ENCODE measurements at places on chromosomes 5 and 9.

DNA sequence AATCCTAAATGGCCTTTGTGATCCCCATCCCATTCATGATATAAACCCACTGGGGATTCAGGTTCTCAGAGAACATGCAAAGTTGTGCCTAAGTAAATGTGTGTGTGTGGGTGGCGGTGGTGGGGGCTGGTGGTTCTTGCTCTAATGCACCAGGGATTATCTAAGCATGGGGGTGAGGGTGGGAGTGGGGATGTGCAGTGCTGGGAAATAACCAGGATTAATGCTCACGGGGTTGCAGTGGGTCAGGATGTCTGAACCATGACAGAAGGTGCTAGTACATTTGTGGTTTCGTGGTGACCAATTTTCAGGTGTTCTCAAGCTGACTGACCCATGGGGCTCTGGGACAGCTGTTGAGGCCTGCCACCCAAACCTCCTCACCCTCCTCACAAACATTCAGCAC, 101.0 kb downstream of the ZNF608 start:
- no peak for DNase-seq

DNA sequence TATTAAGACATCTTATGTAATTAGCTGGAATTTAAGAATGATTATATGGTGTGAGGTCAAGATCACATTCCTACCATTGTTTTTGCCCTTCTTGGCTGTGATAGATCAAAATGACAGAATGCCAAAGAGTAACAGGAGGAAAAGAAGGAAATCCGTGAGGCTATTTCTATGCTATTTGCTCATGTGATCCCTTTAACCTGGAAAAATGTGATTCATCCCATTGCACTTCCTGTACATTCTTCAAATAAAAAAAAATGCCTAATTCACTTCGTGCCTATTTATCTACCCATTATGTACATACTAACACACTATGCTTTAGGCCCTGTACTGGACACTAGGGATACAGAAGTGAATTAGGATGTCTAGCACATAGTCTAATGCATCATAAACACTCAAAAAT, 154.1 kb upstream of the PAPPA start:
- DNase-seq, result no peak

GRCh38 chr5:180348336-180348735, 4.8 kb downstream of the GFPT2 start:
- DNase-seq, result no peak

GRCh38 chr9:81132318-81132717, 557.0 kb downstream of the TLE1 start:
- no peak for DNase-seq

- no peak for DNase-seq
Observed at GRCh38 chr5:142613271-142613671, 72.6 kb downstream of the FGF1 start.

- DNase-seq, result no peak
Observed at GRCh38 chr5:76547891-76548524, 75.2 kb downstream of the F2RL2 start.

- DNase-seq, result no peak
Observed at GRCh38 chr9:130890870-130891687, 5.5 kb downstream of the QRFP start.

DNA sequence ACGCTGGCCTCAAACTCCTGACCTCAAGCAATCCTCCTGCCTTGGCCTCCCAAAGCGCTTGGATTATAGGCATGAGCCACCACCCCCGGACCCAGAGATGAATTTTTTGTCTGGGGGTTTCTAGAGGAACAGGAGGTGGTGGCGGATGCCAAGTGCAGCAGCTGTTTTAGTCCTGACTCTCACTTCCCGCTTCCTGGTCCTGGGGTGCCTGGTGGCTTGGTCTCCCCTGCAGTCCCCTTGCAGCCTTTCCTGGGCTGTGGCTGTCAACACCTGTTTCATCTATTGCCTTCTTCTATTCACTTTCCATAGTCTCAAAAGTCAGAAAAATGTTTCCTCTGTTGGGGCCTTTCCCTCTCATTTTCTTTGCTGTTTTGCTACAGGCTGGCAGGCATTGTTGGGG, 6.5 kb upstream of the NHP2 start:
- DNase-seq, result no peak

GRCh38 chr9:87212605-87213021, 265.3 kb upstream of the GAS1 start:
- DNase-seq, result no peak

DNA sequence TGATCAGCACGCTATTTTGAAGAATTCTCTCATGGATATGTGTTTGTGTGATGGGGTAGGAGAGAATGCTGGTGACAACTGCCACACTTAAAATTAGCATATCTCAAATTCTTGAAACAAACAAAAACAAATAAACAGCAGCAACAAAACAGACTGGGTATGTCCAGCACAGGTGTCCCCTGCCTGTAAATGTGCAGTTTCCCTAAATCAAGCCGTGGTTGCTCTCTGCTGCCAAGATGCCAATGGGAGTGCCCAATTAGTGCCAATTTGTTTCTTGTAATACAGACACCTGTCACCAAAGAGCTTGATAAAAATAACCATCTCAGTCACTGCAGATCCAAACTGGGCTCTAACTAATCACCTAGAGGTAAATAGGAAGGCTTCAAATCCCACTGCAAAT, 144.2 kb upstream of the SMARCA2 start:
- DNase-seq, result no peak

- DNase-seq, result no peak
Observed at GRCh38 chr9:129071526-129072126, 9.3 kb upstream of the DOLPP1 start.

- DNase-seq, result no peak
Observed at GRCh38 chr5:72624641-72625236, 117.5 kb upstream of the ZNF366 start.

DNA sequence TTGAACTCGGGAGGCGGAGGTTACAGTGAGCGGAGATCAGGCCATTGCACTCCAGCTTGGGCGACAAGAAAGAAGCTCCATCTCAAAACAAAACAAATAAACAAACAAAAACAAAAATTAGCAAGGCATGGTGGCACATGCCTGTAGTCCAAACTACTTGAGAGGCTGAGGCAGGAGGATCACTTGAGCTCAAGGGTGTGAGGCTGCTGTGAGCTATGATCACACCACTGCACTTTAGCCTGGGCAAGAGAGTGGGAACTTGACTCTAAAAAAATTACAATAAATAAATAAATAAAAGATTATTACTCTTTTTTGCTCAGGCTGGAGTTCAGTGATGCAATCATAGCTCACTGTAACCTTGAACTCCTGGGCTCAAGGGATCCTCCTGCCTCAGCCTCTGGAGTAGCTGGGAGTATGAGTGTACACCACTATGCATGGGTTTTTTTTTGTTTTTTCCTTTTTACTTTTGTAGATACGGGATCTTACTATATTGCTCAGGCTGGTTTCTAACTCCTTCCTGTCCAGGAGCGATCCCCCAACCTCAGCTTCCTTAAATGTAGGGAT, 9.0 kb upstream of the DCP2 start:
- no peak for DNase-seq

DNA sequence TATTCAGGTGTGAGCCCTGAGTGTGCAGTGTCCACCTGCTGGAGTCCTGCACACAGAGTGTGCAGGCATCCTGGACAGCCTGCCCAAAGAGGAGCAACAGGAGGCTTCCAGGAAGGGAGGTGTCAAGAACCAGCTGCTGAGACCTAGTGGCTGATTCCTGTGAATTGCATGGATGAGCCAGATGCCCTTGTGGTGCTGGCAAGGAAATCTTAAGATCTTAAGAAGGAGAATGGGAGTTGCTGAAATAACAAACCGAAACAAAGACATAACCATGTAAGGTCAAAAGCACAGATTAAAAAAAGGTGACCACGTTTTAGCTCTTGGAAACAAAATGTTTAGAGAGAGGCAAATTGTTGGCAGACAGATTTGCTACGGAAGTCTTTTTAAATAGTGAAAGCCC, 29.3 kb upstream of the RPS23 start:
- no peak for DNase-seq

DNA sequence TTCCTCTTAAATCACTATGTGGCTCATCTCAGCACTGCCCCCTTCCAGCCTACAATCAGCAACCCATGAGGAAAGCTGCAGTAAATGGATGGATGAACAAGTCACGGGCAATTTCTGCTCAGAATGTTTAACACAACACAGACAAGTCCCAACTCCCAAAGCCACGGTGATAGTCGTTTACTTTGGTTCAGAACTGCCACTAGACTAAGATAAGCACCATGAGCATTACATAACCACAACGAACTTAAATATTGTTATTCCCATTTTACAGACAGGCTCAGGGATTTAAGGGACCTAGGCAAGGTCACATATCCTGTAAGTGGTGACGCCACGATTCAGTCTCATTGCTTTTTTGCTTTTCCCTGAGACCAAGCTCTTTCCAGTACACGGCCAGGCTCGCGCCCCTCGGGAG, 2.0 kb upstream of the SMIM27 start:
- no peak for DNase-seq

DNA sequence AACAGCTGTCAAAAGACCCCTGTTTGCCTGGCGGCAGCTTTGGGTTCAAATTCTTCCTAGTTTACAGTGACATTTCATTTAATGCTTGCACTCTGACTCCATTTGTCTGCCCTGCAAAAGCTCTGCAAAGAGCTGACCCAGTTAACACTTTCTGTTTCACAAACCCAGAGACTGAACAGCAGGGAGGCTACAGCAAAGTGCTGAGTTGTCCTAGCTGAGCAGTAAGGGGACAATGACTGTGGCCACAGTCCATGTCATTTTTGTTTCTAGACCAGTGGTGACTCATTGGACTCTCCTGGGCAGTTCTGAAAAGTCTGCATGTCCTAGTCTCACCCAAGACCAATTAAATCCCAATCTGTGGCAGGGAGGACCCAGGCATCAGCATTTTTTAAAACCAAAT, 994.8 kb upstream of the WWC1 start:
- no peak for DNase-seq

DNA sequence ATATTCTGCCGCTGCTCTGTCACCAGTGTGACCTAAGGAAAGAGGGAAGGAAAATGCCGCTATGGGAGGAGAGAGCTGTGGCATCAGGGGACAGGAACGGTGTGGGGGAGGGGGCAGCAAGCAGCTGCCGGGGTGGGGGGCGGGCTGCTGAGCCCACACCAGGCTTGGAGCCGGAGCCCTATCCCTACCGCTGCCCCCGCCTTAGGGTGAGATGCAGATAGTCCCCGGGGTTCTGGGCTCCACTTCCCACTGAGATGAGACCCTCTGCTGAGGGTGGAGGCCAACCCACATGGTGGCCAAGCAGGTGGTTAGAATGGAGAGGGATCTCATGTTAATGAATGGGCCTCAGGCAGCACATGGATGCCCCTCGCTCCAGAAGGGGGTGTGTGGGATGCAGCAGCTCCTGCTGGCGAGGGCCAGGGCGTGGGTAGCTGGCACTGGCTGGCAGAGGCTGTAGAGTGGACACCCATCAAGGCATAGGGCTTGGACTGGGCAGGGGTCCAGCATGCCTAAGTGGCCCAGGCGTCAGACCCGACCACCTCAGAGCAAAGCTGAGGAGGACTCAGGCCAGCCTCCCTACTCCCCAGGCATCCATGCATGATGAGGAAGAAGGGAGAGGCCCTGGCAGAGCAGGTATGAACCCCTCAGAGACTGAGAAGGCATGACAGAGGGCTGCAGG, 131.5 kb downstream of the ZNF354C start:
- DNase-seq, result no peak

- DNase-seq, result no peak
Observed at GRCh38 chr9:123365287-123365880, 9.4 kb downstream of the CRB2 start.

- no peak for DNase-seq
Observed at GRCh38 chr9:121800376-121800775, 148.9 kb downstream of the DAB2IP start.

- no peak for DNase-seq
Observed at GRCh38 chr9:129851821-129852220, 16.6 kb downstream of the USP20 start.

DNA sequence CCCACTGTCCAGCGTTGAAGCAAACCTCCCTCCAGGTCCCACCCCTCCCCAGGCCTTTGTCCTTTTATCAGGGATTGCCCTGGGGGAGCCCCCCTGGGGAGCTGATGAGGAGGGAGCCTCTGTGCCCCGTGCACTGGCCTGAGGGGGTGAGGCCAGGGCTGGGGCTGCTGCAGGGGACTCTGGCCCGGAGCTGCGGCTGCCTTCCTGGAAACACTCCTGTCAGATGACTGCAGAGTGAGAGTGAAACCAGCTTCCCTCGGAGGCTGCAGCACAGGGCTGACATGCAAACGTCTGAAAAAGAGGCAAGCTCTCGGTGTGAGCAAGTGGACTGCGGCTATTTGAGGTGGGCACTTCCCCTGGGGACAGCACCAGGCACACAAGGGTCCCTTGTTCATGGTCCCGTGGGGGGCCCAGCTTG, 4.6 kb upstream of the TRAF2 start:
- no peak for DNase-seq

GRCh38 chr5:7395432-7395946, 449 bp upstream of the ADCY2 start:
- no peak for DNase-seq

DNA sequence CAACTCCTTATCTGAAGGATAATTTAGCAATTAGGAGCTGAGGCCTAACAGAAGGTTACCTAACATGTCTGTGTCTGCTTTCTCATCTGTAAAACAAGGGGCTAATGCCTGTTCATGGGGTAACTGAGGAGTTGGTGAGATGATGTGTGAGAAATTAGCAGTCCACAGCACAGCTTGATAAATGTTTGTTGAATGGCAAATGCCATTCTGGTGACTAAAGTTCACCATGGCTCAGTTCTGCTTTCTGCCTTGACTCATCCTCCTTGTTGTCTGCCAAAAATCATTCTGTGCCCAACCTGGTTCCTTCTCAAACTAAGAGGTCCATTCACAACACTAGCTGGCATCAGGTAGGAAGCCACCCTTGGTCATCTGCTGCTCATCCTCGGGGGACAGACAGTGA, 552.0 kb upstream of the KLF4 start:
- no peak for DNase-seq

DNA sequence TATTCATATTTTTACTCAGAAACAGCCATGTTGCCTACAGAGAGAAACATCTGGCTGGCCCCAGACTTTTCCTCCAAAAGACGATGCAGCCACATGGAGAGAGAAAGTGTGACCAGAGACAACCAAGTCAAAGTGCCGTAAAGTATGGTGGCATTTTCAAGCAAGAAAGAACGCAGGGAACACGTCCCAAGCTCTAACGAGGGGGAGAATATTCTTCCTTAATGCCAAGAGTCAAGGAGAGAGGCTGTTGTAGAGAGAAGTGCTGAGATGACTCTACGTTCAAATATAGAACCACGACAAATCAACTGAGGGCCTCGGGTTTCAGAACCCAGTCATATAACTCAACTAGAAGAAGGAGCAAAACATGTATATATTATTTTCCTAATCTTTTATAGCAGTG, 55.9 kb downstream of the FNBP1 start:
- DNase-seq, result no peak

GRCh38 chr9:128690684-128691034, 1.6 kb downstream of the SET start:
- DNase-seq, result no peak

- no peak for DNase-seq
Observed at GRCh38 chr9:126296687-126297086, 29.9 kb upstream of the MVB12B start.

GRCh38 chr5:107668154-107669095, 2.3 kb downstream of the EFNA5 start:
- DNase-seq, result no peak

DNA sequence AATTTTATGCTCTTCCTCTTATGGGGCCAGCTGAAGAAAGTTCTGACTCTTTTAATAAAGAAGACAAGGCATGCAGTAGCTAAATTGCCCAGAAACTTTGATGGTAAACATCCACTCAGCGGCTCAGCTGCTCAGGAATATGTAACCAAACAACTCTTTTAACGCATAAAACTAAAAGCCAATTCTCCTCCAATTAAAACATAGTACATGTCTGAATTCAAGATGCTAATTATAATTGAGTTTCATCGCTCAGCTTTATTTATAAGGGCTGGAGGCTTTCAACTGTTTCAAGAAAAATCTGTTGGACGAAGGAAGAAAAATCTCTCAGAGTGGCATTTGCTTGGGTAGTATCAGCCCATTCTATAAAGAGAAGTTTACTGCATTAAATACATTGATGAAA, 359.5 kb downstream of the PTPRD start:
- DNase-seq, result no peak

All from NCI-H2081 treated with DMSO at 0.1 percent for 48 hours (cell line).